Germinal center (tissue), 1 donor: ENCODE measurements at places on chromosomes 11 and 22.

DNA sequence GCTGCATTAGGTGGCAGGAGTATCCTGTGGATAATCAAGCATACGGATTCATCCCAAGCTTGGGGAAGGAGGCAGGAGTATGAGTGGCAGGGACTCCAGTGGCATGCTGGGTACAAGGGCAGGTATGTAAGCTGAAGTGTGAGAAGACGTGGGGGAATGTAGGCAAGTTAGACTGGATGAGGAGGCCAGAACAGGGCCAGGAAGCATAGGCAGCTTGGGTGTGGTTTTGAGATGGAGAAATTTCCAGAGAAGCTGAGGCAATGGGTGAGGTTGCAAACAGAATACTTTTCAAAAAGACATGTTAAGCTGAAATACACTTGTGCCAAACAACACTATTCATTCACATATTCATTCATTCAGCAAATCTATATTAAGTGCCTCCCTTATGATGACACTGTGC lies 43.1 kb upstream of the AMOTL1 start:
- DNase-seq = no peak

GRCh38 chr11:123330471-123330870 lies 99.6 kb upstream of the GRAMD1B start:
- no peak for DNase-seq

DNA sequence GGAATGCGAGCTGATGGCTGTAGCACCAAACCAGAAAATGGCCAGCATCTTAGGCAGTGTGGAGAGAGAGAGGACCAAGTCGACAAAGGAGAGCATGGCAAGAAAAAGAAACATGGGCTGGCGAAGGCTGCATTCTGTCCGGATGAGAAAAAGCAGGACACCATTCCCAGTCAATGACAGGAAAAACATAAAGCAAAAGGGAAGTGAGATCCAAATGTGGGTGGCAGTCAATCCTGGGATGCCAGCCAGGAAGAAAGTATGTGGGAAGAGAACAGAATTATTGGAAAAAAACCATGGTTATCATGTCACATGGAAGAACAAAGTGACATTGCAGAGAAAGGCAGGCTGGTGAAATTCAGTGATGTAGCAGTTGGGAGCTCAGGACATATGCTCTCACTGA lies 36.9 kb upstream of the OR56A1 start:
- DNase-seq = no peak

DNA sequence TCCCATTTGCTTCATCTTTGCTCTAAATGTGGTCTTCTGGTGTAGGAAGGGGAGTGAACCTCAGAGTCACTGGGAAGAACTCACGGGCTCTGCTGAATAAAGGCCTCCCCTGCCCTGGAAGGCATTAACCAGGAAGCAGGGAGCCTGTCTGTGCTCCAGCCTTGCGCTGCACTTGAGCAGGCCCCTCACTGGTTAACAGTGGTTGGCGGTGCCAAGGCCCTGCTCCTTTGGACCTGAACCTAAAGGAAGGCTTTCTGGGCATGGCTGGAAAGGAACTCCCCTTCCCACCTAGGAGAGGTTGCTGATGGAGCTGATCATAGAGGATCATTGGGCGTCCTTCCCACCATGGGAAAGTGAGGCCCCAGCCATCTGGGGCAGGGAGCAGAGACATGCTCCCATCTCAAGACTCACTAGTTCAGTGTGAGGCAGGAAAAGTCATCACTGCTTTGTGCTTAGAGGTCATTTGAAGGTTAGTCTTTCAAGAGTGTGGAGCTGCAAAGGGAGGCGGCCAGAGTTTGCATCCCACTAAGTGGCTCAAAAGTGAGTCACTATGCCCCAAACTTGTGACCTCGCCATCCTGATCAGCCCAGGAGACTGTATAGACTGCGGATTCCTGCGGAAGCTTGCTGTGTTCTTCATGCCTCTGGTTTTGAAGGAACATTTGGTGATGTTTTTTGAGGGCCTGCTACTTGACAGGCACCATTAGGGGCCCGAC lies 50.4 kb downstream of the DBX1 start:
- DNase-seq = no peak

GRCh38 chr22:39519681-39520225 lies 609 bp upstream of the ATF4 start:
- DNase-seq = peak; percentile 97

DNA sequence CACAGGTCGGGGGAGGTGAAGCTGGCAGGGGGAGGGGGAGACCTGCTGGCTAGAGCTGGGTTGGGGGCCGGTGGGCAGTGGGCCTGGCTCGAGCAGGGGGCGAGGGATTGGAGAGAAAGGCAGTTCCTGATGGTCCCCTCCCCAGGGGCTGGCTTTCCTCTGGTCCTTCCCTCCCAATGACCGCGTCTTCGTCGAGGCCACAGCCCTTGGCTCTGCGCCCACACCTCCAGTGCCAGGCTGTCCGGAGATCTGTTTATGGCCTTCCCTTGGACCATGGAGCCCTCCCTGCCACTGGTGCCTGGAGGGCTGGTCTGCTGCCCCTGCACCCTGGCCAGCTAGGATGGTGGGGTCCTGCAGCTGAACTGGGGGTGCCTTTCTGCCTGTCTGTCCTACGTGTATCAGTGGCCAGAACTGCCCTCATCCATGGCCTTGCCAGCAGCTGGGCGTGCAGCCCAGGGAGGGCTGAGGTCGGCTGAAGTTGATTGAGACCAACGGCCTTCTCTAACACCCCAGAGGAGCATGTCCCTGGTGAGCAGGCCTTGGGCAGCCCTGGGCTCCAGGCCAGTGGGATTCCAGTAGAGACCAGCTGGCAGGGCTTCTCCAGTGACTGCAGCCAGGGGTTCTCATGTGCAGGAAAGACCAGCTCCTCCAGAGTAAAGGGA lies 12.3 kb downstream of the TANGO2 start:
- DNase-seq = no peak

DNA sequence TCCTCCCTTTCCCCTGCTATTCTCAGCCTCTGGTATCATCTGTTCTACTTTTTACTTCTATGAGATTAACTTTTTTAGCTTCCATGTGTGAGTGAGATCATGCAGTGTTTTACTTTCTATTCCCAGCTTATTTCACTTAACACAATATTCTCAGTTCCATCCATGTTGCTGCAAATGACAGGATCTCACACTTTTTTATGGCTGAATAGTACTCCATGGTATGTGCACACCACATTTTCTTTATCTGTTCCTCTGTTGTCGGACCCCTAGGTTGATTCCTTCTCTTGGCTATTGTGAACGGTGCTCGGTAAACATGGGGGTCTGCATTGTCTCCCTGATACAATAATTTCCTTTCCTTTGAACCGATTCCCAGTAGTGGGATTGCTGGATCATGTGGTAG lies 81.0 kb upstream of the RAB1B start:
- DNase-seq = no peak

- DNase-seq = no peak
These were observed 56.2 kb upstream of the RCN1 start for GRCh38 chr11:32034680-32035079.

DNA sequence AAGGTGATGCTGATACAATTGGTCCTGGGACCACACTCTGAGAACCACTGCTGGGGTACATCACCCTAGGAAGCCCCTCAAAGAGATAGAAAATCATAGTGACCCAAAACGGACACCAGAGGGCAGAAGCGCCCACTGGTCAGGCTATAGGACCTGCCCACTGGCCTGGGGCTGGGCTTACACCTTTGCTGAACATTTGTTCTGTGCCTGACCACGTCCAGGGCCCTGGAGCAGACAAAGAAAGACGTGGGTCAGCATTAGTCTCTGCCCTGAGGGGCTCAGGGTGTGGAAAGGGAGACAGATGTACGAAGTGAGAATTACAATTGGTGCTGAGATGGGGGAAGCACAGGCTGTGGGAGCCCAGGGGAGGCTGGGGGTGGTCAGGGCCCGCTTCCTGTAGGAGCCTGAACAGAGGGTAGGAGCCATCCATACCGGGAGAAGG lies 14.4 kb upstream of the SERPINH1 start:
- DNase-seq = peak; percentile 72

GRCh38 chr22:19167106-19167869 lies 11.2 kb downstream of the SLC25A1 start:
- no peak for DNase-seq

DNA sequence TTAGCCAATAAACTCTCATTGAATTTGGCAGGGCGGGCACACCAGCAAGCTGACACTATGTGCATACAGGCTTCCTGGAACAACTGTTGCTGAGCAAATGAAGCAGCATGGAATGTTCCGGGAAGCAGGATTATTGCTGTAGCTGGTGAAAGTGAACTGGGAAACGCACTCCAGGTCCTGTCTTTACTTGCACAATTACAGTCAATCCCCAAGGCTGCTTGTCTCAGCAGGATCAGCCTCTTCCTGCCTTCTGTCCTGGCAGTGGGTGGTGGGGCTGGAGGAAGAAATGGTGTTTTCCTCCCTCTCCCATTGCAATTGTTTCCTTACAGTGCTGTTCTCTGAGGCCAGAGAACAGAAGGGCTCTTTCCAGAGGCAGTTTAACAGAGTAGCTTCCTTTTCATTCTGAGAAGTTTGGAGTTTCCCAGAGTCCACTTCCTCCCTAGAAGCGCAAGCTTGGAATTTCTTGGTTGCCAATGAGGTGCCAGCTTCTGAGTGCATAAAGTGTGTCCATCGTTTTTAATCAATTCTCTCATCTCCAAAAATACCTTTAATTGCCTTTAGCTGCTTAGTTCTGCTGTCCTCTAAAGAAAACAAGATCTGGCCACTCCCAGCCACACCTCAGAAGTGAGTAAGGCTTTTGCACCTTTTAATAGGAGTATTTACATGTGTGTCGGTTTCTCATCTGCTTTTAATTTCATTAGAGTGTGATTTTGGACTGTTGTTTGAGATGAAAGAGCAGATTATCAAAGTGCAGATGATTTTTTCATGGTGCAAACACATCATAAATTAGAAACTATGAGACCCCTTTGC lies 19.9 kb downstream of the CD44 start:
- no peak for DNase-seq

DNA sequence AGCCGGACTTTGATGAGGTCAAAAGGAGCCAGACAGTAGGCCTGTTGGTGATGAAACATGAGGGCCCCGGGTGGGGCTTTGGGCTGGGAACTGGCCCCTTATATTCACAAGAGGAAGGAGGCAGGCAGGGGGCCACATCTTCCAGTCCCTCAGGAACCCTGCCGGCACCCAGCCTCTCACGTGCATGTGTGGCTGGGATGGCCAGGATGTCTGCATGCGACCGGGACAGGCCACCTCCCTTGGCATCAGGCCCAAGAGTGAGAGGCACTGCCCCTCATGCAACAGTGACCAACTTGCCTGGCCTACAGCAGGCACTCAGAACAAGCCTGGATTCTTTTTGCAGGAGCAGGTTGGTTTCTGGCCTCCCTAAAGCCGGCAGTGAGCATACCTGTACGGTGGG lies 5.4 kb downstream of the SLC25A45 start:
- no peak for DNase-seq

DNA sequence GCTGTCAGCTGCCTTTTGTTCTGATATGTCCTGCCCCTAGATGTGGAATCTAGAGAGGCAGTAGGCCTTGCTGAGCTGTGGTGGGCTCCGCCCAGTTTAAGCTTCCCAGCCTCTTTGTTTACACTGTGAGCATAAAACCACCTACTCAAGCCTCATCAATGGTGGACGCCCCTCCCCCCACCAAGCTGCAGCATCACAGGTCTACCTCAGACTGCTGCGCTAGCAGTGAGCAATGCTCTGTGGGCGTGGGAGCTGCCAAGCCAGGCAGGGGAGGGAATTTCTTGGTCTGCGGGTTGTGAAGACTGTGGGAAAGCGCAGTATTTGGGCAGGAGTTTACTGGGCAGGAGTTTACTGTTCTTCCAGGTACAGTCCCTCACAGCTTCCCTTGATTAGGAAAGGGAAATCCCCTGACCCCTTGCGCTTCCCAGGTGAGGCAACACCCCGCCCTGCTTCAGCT lies 98.5 kb downstream of the SMCO4 start:
- DNase-seq = no peak

DNA sequence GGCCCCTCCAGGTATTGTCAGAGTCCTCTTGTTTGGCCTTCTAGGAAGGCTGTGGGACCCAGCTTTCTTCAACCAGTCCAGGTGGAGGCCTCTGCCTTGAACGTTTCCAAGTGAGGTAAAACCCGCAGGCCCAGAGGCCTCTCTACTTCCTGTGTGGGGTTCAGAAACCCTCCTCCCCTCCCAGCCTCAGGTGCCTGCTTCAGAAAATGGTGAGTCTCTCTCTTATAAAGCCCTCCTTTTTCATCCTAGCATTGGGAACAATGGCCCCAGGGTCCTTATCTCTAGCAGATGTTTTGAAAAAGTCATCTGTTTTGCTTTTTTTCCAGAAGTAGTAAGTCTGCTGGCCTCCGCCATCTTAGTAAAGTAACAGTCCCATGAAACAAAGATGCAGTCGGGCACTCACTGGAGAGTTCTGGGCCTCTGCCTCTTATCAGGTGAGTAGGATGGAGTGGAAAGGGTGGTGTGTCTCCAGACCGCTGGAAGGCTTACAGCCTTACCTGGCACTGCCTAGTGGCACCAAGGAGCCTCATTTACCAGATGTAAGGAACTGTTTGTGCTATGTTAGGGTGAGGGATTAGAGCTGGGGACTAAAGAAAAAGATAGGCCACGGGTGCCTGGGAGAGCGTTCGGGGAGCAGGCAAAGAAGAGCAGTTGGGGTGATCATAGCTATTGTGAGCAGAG lies at the start of gene CD3E:
Gene CD3E, plus strand, starts transcription at position 163 of the 681 bp plus-strand sequence. Its CDS starts 223 bp downstream, at position 386.
- no peak for DNase-seq

GRCh38 chr22:39528080-39528661 lies 4.4 kb downstream of the RPS19BP1 start:
- no peak for DNase-seq

- no peak for DNase-seq
These were observed 266.7 kb downstream of the FAM76B start for GRCh38 chr11:95522874-95523273.

DNA sequence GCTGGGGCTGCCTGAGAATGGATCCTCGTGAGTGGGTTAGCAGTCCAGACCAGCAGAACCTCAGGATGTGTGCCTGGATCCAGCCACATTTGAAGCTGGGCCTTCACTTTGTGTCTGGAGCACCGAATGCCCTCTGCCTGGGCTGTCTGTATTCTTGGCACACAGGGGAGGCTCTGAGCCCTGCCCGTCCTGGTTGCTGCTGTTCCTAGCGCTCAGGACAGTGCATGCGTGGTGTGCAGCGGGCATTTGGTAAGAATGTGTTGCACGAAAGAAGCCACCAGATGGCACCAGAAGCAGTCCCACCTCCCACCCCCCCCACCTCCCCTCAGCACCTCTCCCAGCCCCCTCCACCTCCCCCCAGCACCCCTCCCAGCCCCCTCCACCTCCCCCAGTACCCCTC lies 4.1 kb upstream of the MAPK11 start:
- no peak for DNase-seq

GRCh38 chr22:46002757-46003270 lies 25.9 kb upstream of the WNT7B start:
- DNase-seq = no peak

DNA sequence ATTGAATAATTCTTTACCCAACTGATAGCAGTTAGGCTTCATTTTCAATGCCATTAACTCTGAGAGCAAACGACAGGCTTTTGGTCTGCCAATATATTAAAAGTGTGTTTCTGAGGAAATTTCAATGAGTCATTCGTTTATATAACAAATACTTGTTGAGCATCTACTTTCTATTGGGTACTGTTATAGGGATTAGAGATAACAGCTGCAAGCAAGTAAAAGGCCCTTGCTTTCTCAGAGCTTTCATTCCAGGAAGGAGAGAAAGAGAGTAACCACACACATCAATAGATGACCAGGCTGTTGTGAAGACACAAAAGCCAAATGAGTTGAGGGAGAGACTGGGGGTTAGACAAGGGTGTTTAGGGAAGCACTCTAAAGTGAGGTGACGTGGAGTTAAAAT lies 35.7 kb downstream of the CD44 start:
- DNase-seq = no peak

- no peak for DNase-seq
These were observed 99.3 kb downstream of the WNT7B start for GRCh38 chr22:45877651-45878050.
